ENCODE measurements at places on chromosomes 3 and 15. TPM values are rescaled to one million over a fixed set of nuclear protein-coding genes. Genes with fewer than 3 reads are reported as not detected.
A peak's percentile ranks its signal among the peaks of the same experiment; 100 is the strongest.

MRAS gene
- 59.3 TPM for total RNA-seq

GRCh38 chr3:179735321-179735720, 82.5 kb downstream of the USP13 start:
- DNase-seq: no peak

DNA sequence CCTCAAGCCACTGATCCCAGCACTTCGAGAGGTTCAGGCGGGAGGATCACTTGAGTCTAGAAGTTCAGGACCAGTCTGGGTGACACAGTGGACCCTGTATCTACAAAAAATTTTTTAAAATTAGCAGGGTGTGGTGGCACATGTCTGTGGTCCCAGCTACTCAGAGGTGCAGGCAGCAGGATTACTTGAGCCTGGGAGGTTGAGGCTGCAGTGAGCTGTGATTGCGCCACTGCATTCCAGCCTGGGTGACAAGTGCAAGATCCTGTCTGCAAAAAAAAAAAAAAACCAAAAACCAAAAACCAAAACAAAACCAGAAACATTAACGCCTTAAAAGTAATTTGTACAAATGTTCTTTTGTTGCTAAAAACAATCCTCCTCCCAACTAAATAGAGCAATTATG, 27.9 kb upstream of the SLC12A8 start:
- peak; percentile 35 for DNase-seq

DNA sequence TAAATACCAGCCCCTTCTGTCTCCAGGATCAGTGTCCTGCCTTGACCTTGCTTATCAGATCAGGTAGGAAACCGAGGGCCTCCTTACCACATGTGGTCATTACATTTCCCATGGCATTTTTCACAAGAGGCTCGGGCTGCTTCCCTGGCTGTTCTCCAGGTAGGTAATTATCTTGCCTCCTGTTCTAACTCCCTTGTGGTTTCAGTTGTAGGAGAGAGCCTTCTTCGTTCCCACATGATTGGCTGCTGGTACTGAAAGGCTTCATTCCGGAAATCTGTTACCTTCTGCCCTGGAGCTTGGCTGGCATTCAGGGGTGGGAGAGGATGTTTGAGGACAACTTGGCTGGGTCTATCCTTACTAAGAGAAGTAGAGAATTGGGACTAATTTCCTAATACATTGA, 46.8 kb upstream of the RORA start:
- DNase-seq: no peak

DNA sequence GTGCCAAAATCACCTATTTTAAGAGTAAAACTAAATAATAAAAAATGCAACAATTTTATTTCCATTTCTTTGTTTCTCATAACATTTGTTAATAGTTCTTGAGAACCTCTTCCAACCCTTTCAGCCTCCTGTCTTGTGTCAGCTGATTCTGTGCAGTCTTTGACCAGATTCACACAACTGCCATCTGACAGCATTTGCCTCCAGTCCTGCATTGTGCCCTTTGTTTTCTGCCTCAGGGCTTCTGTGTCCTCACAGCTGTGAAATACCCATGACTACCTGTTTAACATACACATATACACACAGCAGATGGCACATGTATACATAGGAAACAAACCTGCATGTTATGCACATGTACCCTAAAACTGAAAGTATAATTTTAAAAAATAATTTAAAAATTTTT, 13.2 kb upstream of the CNTN6 start:
- no peak for DNase-seq

DPPA2 gene
- total RNA-seq: not detected

SLC12A8 gene
- 2.2 TPM for total RNA-seq

TRIM42 gene
- total RNA-seq: not detected

SLC28A2 gene
- not detected for total RNA-seq

GRCh38 chr3:189699885-189700284, 68.7 kb downstream of the TP63 start:
- no peak for DNase-seq

All from IMR-90 (cell line).